ENCODE measurements at places on chromosomes 5 and 9.

DNA sequence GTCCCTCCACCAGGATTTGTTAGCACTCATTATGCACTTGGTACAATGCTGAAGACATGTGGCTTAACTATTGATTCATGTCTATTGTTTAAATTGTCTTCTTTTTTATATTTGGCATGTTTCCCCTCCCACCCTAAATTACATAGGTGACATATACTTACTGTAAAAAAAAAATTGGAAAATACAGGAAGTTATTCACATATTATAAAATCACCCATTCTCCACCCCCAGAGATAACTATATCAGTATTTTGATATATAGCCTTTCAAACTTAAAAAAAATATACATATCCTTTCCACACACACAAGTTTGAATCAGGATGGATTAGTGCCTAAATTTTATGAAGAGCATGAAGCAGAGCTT, 87.6 kb downstream of the FGF1 start:
- DNase-seq, result no peak

DNA sequence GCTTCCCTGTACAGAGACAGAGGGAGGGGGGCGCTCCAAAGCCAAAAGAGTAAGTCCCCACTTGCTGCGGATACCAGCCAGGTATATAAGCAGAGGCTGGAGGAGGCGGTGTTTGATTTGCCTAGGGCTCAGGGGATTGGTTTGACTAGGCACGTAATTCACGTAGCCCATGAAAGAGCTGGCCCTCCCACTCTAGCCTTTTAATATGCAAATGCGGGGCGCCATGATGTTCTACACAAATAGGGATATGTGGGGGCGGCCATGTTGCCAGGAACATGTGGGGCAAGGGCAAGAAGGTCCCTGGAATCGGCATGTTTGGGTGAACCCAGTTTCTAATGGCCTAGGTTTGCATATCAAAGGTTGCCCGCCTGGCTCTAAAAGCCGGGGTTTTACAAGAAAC, 3.3 kb upstream of the PRLR start:
- DNase-seq, result no peak

DNA sequence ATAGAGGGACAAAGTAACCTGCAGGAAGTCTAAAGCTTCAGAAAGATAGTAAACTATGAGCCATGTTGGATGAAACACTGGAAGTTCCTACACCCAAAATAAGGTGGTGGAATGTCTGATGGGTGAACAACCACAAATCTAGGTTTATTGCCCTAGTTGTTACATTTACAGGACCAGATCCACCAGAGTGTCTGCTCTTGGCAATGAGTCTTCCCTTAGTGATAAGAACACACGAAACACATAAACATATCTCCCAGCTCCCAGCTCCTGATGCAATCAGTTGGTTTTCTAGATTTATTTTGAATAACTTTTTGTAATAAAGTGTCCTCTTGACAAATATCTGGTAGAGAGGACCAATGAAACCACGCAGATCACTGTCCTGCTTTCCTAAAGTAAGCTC, 329.7 kb upstream of the WWC1 start:
- no peak for DNase-seq

DNA sequence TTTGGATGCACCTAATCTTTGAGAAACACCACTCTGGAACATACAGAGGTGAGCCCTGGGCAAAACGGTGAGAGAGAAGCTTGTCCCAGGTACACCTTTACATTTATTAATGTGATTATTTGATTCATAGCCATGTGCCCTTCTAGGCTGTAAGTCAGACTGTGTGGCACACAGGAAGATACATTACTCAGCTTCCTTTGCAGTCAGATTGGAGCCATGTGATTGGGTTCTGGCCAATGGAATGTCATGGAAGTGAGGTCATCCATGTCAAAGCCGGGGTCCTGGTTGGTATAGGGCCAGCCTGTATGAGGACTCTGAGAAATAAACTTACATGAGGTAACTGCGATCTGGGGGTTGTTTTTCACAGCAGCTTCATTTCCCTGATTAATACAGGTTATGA, 106.8 kb upstream of the CD180 start:
- no peak for DNase-seq
